ENCODE measurements at places on chromosomes 1 and 21.

DNA sequence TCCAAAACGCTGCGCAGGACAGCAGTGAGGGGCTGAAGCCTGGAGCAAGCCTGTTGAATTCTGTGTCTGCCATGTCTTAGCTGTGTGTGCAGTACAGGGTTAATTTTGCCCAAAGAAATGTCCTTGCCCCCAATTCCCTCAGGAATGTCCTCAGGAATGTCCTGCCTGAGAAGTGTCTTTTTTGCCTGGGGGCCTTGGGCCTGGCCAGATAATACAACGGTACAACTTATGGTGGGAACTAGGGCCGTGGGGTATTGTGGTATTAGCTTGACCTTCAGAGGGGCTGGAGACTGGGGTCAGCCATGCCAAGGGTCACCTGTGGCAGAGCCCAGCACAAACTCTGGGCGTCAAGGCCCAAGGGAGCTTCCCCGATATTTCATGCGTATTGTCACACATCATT, 107.7 kb downstream of the AJAP1 start:
- no peak for DNase-seq

DNA sequence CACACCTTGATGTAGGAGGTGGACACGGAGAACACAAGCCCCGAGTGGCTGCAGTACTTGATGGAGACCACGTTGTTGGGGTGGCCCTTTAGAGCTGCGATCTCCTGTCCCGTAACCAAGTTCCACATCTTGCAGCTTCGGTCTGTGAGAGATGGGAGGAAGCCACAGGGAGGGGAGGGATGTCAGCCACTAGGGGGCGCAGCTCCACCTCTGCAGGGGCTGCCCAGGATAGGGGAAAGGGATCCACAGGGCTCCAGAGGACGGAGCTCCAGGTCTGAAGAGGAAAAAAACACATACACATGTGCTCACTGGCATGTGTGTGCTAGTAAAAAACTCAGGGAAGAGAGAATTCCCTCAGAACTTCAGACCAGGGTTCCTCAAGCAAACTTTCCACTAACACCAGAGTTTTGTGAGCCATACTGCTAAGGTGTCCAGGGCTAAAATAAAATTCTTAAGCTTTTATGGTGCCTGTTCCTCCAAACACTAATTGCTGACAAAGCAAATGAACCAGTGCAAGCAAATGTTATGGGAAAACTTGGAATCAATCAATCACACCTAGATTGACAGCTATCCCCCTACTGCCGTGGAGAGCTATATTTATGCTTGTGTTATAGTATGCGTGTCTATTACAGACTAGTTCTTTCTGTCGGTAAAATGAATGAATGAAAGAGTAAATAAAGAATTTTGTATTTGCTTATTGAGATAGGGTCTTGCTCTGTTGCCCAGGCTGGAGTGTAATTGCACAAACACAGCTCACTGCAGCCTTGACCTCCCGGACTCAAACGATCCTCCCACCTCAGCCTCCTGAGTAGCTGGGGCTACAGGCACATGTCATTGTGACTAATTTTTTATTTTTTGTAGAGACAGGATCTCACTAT, 43.7 kb downstream of the KIF21B start:
- no peak for DNase-seq

DNA sequence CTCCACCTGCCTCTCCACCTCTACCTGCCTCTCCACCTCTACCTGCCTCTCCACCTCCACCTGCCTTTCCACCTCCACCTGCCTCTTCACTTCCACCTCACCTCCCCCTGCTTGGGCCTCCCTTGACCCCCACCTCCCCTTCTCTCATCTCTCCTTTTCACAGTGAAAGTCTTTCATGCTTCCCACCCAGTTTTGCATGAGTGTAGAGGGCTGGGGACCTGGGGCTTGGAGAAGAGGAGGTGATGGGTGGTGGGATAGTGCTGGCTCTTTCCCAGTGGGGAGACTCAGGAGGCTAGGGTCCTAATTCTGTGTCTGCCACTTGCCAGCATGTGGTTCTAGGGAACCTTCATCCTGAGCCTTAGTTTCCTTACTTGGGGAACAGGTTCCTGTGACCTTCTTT, 316.2 kb upstream of the C1orf174 start:
- no peak for DNase-seq

- peak; percentile 69 for DNase-seq
Measured at GRCh38 chr1:85201340-85202091, 700 bp upstream of the SYDE2 start.

DNA sequence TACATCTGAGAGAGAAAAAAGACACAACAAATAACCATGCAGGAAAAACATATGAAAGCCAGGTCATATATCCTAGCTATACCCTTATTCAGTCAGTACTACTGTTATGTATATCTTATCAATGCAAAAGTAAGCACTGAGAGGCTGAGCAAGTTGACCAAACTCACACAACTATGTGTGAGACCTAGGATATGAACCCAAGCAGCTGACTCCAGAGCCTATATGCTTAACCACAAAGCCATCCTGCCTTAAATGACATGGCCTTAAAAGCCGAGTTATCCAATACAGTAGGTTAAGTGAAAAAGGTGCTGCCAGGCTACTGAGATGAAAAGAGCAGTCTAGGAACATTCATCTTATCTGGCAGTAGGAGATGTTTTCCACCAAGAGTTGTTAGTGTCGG, 151.6 kb downstream of the RERE start:
- no peak for DNase-seq

- no peak for DNase-seq
Measured at GRCh38 chr1:25911162-25911561, 4.9 kb upstream of the STMN1 start.

GRCh38 chr1:156393095-156393494, 24.1 kb downstream of the RHBG start:
- no peak for DNase-seq

DNA sequence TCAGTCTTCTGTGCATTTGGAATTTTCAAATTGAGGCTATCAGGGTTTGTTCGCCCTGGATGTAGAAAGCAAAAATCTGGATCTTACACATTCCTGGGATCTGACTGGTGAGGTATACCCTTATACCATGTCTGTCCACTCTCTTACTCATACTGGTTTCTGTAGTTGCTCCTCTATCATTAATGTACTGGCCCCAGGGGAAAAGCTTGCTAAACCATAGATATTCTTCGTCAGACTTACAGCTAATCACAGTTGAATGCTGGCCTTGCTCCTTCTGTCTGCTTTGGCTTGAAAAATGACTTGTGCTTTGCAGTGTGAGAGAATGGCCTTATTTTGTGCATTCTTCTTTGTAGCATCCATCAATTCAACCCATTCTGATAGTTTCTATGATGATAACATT, 30.5 kb downstream of the TBCE start:
- peak; percentile 78 for DNase-seq

DNA sequence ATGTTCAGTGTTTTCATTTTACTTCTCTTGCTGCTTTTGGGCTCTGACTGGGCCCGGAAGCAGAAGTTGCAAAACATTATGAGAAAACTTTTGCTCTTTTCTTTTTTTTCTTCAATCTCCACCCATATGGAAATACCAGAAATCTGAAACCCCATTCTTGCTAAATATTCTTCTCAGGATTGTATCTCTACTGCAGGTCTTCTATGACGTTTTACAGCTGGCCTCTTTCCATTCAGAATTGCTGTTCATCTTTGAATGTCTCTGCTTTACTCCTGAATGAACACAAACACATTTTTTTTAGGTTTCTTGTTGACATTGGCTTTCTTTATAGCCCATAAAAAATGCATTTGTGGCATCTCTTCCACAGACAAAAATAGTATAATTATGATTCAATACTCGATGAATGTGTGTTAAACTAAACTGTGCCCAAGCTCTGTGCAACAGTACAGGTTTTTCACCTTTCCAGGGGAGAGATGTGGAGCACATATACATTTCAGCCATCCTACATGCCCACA, 18.8 kb downstream of the PTPRC start:
- peak; percentile 51 for DNase-seq
